ENCODE measurements at places on chromosomes 7 and 10.

DNA sequence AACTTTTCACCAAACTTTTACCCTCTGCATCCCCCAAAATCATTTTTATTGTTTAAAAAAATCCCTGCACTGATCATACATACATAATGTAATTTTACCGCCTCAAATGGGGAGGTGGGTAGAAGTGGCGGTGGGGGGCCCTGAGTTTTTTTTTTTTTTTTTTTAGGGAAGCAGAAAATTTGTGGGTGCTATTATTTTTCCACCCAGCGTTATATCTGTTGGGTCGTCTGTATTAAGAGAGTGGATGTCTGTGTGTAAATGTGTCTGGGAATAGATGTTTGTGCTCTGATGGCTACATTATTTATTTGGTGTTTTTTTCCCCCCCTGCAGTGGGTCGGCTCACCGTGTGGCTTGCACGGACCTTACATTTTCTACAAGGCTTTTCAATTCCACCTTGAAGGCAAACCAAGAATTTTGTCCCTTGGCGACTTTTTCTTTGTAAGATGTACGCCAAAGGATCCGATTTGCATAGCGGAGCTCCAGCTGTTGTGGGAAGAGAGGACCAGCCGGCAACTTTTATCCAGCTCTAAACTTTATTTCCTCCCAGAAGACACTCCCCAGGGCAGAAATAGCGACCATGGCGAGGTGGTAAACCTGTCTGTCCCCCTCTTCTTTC, 438 bp downstream of the ARID5B start:
- no peak for DNase-seq

DNA sequence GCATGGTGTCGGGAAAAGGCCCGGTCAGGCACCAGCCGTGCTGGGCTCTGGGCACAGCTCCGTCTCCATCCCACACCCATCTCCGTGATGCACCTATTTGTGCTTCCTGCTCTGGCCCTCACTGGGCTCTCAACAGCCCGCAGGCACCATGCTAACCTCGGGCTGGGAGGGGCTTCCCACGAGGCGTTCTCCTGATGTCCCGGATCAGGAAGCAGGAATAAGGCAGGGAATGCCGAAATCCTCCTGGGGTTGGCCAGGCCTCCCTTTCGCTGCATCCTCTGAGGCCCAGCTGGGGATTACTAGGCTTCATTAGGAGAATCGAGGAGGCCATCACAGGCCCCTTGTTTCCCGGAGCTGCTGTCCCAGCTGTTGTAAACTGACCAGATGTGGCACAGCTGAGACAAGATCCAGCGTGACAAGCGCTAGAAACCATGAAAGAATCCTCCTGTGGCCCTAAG, 72.0 kb downstream of the FAM53B start:
- DNase-seq: no peak

DNA sequence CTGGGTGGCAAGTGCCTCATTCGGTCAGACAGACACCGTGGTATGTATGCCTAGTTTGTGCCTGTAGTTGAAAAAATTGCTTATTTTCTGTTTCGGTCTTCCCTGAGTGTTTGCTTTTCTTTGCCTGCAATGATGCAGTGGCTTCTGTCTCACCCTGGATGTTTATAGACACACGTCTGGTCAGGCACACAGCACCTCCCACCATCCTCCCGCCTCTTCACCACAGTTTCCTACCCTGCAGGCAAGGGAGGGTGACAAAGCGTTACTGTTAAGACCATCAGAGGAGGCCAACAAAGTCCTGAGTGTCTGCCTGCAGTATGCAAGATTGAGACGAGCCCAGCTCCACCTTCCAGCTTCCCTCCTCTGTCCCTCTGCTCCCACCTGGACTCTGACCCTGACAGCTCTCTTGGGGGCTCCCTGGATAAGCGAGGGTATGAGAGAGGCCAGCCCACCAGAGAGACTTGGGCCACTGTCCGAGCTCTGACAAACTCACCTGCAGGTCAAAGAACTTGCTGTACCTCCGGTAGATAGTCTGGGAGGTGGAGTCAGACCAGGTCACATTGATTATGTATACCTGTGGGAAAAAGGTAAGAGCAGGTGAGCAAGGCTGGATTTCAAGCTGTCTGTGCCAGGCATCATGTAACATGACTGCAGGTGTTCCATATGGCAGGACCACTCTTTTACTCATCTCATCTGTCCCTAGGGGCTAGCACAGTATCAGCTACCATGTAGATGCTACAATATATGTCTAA, 54.4 kb downstream of the SH3PXD2A start:
- DNase-seq: peak; percentile 36

GRCh38 chr10:6445671-6446316, 134.3 kb downstream of the PRKCQ start:
- DNase-seq: peak; percentile 45

GRCh38 chr7:113071465-113071864, 15.2 kb downstream of the GPR85 start:
- DNase-seq: no peak

GRCh38 chr7:113832196-113832745, 86.5 kb downstream of the PPP1R3A start:
- no peak for DNase-seq

DNA sequence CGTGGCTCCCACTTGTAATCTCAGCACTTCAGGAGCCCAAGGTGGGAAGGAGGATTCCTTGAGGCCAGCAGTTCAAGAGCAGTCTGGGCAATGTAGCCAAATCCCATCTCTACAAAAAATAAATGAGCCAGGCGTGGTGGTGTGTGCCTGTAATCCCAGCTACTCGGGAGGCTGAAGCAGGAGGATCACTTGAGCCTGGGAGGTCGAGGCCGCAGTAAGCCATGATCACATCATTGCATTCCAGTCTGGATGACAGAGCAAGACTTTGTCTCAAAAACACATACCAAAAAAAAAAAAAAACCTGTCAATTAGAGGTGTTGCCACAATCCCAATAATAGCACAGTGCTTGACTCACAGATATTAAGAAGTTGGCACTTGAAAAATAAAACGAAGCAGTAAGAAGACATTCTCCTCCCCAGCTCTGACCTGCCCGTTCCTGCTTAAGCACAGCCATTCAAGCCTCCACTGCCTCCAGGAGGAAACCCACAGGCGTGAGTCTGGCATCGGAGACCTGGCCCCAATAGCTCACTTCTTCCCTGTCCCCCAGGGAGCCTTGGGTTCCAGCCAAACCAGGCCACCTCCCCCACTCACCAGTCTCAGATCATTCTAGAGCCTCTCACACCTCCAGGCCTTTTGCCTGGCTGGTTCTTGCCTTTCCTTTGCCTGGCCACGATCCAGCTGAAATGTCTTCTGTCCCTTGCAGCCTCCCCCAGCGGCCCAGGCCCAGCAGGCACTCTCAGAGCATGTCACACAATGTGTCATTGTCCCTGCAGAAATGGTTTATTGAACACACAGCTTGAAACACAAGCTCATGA, 45.3 kb upstream of the GTF2I start:
- no peak for DNase-seq

- no peak for DNase-seq
Measured at GRCh38 chr7:45710271-45711160, 136.3 kb downstream of the ADCY1 start.

GRCh38 chr7:24943096-24943948, 36.7 kb downstream of the OSBPL3 start:
- no peak for DNase-seq

GRCh38 chr7:94303695-94304094, 91.0 kb upstream of the COL1A2 start:
- no peak for DNase-seq

DNA sequence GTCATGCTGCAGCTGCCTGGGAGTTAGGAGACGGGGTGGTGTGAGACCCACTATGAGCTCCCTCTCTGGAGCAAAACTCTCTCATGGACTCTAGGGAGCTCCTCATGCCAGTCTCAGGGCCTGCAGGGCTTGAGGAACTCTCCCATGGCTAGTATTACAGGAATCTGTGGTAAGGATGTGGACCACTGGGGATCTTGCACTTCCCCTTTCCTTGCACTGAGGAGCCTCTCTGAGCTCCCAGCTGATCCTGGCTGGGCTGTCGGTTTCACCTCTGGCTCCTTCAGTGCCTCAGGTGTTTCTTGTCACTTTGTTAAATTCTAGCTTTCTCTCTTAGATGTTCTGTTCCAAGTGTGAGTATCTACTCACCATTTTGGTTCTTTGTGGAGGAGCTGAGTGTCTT, 71.6 kb upstream of the IMMP2L start:
- DNase-seq: no peak

GRCh38 chr7:2956076-2956475, 87.6 kb downstream of the CARD11 start:
- no peak for DNase-seq

DNA sequence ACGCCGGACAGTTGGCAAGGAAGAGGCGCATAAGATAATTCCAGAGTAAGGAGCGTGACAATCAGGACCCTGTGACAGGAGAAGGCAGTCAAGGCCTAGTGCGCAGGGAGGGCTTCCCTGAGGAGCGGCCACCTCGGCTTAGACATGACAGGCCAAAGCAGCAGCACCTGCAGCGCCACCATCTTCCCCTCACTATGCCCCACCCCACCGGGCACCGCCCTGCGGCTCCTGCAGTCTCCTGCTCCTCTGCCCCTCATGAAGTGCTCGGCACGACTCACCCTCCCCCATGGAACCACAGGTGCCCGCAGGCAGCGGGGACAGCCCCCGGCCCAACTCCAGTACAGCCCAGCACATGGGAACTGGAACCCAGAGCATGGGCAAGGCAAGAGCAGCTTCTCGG, 11.8 kb downstream of the MAD1L1 start:
- no peak for DNase-seq

- no peak for DNase-seq
Measured at GRCh38 chr10:124605481-124605855, 138.7 kb downstream of the FAM53B start.

DNA sequence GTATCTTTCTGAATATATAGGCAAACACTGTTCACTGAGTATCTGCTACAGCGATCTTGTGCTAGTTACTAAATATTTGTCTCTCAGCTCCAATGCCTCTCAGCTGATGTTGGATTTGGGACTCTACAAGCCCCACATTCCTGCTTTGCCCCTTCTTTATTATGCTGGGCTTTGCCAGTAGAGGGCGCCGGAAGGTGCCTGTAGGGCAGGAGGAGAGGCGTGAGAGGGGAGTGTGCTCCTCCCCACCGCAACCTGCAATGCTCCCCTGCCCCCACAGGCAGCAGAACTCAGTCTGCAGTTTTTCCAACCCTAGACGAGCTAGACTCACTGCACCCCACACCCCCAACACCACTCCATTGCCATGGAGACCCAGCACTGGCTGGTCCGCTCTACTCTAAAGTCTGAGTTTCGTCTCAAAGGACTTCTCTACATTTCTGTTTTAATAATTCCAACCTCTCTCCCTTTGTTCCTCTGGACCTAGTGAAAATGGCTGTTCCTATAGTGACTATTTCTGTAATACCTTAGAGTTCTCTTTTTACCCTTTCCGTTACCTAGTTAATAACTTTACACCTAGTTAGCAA, 337.6 kb downstream of the CCSER2 start:
- DNase-seq: no peak

- DNase-seq: no peak
Measured at GRCh38 chr10:8985651-8986050, 931.2 kb downstream of the GATA3 start.

DNA sequence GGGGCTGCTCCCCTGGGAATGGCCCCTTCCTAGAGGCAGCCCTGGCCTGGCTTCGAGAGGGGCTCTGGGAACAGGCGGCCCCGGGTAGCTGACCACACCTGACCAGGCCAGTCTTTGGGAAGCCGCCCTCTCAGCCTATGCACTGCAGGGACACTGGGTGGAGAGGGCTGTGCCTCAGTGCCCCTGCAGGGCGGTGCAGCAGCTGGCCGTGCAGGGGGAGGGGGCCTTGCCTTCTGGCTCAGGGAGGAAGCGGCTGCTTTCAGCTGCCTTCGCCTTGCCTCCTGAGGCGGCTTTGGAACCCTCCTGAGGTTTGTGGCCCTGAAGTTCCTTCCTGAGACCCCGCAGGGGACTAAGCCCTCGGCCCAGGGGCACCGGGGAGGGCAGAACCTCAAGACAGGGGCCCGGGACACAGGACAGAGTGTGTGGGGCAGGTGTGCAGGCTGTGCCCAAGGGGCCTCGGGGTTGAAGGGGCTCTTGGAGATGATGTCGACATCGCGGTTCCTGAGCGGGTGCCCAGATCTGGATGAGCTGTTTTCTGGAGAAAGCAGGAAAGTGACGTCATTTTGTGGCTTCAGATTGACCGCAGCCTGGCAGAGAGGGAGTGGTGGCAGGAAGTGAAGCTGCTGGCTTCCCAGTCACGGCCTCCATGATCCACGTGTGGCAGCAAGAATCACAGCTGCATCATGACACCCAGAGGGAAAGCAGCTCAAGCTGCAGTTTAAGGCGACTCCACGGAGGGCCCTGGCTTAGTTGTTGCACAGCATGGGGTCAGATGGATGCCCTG, 17.7 kb downstream of the ADAM8 start:
- peak; percentile 75 for DNase-seq

- DNase-seq: peak; percentile 74
Measured at GRCh38 chr10:12181065-12181775, 14.5 kb downstream of the NUDT5 start.

- DNase-seq: no peak
Measured at GRCh38 chr7:143002106-143002505, 24.8 kb downstream of the OR9A2 start.

- DNase-seq: no peak
Measured at GRCh38 chr7:155182406-155182970, 112.4 kb downstream of the HTR5A start.

DNA sequence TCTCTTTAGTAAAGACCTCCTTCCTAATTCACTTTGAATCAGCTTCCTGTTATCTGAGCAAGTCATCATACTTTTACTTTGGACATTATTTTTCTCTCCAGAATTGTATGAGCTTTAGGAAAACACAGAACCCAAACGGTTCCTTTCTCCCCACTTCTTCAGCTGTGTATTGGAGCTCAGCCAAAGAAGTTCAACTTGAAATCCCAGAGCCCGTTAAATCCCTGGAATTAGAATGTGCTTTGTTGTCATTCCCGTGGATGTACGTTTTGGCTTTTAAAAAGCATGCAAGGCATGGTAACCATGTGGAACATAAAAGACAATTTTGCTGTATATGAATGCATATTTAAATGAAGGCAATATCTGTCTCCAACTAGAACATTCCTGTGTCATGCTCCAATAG, 46.6 kb downstream of the AGMO start:
- DNase-seq: no peak

DNA sequence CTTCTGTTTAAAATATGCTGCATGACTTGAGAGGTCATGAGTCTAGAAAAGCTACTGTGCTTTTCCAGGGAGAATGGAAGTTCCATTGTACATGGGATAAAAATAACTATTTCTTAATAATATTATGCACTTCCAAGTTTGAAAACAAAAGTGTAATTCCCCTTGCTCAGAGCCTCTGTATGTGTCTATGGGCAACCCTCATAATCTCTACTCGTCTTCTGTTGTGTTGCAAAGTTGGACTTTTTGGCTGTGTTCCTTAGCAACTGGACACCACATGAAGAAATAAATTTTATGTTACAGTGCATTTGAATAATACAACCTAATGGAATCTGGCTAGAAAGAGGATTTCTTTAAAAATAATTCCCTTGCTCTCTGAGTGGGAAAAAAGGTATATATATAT, 242.6 kb downstream of the TWIST1 start:
- DNase-seq: no peak

DNA sequence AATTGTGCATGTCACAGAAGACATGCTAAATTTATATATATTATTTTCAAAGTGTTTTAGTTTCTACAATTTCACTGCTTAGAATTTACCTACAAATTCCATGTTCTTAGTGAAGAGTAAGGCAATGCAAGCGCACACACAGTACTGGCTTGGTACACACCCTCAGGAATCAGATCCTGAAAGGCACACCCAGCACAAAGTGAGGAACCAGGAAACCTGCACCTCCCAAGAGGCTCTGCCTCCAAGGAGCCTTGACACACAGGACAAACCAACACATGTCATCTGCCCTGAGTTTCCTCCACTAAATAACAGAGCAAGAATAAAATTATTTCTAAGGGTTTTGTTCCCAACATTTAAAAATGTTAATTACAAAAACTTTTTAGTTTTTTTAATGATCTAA, 156.2 kb downstream of the PARD3 start:
- DNase-seq: no peak

All from activated effector memory CD4-positive, alpha-beta T cell treated with Interleukin-2 at 50 U/mL for 16 hours (primary cell).